ENCODE measurements at places on chromosomes 3 and 15.

DNA sequence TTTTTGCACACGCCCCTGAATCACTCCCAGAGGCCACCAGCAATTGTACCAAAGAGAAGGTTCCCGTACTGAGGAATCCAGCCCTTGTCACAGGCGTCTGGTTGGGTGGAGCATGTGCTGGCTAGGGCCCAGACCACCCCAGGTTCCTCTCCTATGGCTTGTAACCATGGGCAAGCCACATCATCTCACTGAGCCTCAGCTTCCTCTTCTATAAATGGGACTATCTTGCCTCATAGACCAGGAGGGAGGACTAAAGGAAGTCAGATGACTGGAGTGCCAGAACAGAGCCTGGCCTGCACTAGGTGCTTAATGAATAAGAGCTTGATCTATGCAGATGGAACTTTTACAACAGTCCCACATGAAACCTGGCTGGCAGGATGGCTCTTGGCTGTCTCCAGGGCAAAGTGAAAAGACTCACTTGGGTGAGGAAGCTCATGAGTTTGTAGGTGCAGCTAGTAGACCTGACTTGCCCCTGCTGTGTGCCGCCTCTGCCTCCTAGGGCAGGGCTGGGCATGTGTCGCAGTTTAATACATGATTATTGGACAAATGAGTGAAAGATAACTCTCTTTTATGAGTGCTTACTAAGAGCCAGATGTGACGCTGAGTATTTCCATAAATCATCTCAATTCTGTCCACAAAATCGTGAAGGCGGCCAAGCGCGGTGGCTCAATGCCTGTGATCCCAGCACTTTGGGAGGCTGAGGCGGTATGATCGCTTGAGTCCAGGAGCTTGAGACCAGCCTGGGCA lies 29.3 kb downstream of the CTSH start:
- no peak overlapping the region for H3K4me3 ChIP-seq
- DNase-seq, result no peak
- H3K27ac ChIP-seq, result peak overlapping the region; percentile 15
- H3K27me3 ChIP-seq, result no peaks in the 10 kb centered on the region

GRCh38 chr3:62007036-62007435 lies 366.3 kb downstream of the FEZF2 start:
- no peaks in the 10 kb centered on the region for H3K4me1 ChIP-seq
- H3K27me3 ChIP-seq, result no peaks in the 10 kb centered on the region
- no peak for DNase-seq
- H3K4me3 ChIP-seq, result no peak overlapping the region
- no peaks in the 10 kb centered on the region for H3K36me3 ChIP-seq
- H3K27ac ChIP-seq, result no peak overlapping the region

- peak; percentile 86 for DNase-seq
- no peak overlapping the region for H3K27ac ChIP-seq
- H3K36me3 ChIP-seq, result no peaks in the 10 kb centered on the region
- H3K27me3 ChIP-seq, result no peaks in the 10 kb centered on the region
- no peaks in the 10 kb centered on the region for H3K4me1 ChIP-seq
- H3K4me3 ChIP-seq, result no peak overlapping the region
Measured at GRCh38 chr15:82108489-82109078, 62.8 kb upstream of the MEX3B start.

DNA sequence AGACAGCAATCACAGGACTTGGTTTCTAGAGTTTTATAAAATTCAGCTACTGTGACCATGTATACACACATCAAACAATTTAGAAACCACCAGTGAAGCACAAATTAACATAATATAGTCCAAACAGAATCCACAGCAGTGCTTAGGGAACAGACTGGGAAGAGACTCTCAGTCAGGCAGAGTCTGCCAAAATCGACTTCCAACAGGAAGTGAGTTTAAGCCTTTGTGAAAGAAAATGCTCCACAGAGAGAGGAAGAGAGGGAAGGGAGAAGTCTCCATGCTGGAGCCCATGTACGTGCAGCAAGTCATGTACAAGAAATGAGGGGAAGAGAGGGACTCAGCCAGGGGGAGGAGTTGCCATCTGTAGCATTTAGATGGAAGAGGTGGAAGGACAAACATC lies 172.6 kb downstream of the IL5RA start:
- H3K4me3 ChIP-seq, result no peak overlapping the region
- H3K27me3 ChIP-seq, result no peaks in the 10 kb centered on the region
- no peak overlapping the region for H3K27ac ChIP-seq
- no peaks in the 10 kb centered on the region for H3K4me1 ChIP-seq

DNA sequence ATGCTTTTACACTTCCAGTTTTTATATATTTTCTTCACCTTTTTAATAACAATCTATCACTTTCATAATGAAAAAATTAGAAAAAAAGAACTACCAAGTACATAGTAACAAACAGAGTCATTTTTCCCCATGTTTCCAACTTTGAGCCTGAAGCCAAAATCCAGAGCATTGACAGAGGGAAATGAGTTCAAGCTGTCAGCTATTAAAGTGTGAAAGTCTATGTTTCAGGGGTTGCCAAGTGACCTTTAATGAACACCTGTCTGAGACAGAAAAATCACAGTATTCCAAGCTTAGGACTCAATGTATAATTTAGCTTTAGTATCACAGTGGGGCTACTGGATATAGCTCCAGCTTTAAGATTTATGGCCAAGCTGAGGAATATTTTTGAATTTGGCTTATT lies 128.3 kb upstream of the GADL1 start:
- no peaks in the 10 kb centered on the region for H3K36me3 ChIP-seq
- H3K27me3 ChIP-seq, result no peaks in the 10 kb centered on the region
- peaks cover 4% of the 10 kb centered on the region for H3K4me1 ChIP-seq
- no peak overlapping the region for H3K4me3 ChIP-seq

DNA sequence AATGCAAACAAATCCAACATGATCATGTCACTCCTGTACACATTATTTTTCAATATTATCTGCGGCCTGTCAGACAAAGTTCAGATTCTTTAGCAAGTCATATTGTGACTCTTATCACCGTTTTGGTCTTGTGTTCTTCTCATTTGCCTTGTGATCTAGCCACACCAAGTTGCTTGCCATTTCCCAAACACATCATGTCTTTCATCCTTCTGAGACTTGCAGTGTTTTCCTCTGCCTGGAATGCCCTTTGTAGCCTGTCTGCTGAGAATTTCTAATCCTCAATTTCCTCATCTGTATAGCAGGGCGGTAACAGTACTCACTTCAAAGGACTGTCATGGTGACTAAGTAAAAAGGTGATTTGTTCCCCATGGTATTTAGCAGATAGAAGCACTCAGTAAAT lies 135.0 kb downstream of the GREM1 start:
- no peak overlapping the region for H3K4me3 ChIP-seq
- H3K27ac ChIP-seq, result no peak overlapping the region
- no peaks in the 10 kb centered on the region for H3K36me3 ChIP-seq
- DNase-seq, result no peak
- H3K4me1 ChIP-seq, result no peaks in the 10 kb centered on the region
- no peaks in the 10 kb centered on the region for H3K27me3 ChIP-seq

DNA sequence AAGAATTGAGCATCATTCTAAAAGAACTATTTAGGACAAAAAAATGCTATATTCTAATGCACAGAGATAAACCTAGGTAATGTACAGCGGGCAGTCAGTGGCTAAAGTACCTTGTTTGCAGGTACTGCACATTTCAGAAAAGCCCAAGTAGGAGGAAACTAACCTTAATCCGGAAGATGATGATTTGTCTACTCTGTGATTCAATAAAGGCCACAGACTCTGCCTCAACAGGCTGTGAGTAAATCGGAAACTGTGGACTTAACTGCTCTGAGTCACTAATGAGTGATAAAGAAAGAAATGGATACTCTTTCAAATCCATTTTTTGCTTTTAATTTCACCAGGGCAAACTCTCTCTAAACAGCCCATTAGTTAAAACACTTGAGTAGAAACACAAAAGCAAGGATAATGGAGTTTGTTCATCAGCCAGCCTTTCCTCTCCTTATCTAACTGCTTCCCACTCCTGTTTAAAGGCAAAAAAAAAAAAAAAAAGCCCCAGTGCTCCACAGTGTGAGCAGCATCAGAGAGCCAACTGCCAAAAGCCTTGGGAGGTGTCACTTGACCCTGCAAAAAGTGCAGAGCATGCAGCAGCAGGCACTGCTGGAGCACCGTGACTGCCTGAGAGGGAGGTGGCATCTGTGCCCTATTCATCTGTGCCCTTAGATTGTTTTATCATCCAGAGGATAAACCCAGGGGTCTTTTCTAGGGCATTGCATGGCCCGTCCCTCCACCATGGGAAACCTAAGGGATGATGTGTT lies 187.7 kb downstream of the SATB1 start:
- no peaks in the 10 kb centered on the region for H3K4me1 ChIP-seq
- no peak for DNase-seq
- H3K27ac ChIP-seq, result no peak overlapping the region
- H3K36me3 ChIP-seq, result no peaks in the 10 kb centered on the region
- no peaks in the 10 kb centered on the region for H3K27me3 ChIP-seq

GRCh38 chr3:183386651-183387050 lies 41.8 kb downstream of the MCF2L2 start:
- no peak for DNase-seq
- H3K4me3 ChIP-seq, result no peak overlapping the region
- no peaks in the 10 kb centered on the region for H3K36me3 ChIP-seq
- H3K4me1 ChIP-seq, result peaks cover 8% of the 10 kb centered on the region

GRCh38 chr3:10521772-10522441 lies 16.5 kb upstream of the ATP2B2 start:
- H3K4me3 ChIP-seq, result no peak overlapping the region
- no peaks in the 10 kb centered on the region for H3K36me3 ChIP-seq
- H3K27me3 ChIP-seq, result peaks cover 4% of the 10 kb centered on the region
- H3K4me1 ChIP-seq, result no peaks in the 10 kb centered on the region

DNA sequence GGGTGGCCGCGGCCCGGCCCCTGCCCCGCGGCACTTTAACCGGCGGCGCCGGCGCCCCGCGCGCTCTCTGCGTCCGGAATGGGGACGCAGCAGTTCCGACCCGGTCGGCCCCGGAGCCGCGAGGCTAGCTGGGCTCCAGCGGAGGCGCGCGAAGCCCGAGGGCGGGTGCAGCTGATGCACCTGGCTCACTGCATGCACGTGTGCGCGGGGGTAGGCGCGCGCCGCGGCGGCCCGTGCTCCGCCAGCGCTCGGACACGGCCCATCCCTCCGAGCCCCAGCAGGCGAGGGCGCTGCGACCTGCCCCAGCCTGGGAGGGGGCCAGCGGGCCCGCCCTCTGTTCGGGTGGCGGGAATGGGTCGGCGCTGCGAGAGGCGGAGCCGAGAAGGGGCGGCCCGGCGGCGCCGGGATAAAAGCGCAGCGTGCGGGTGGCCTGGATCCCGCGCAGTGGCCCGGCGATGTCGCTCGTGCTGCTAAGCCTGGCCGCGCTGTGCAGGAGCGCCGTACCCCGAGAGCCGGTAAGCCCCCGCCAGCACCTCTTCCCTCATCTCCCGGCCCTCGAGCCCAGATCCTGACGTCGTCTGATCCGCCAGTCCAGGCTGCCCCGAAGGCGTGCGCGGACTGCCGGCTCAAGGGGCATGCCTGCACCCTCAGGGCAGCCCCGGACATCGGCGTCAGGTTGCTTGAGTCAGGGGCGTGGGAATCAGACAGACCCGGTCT lies at the start of the genes CHDH and IL17RB:
TSS of gene CHDH (minus strand) at position 286 of the 717 bp plus-strand sequence. CDS start 22,411 bp downstream, outside the sequence.
TSS of gene IL17RB (plus strand) at position 435 of the 717 bp plus-strand sequence. CDS start at position 456, 21 bp downstream.
- H3K4me3 ChIP-seq, result peak within 1 kb of the TSS; percentile 65
- H3K36me3 ChIP-seq, result no peaks in the 10 kb centered on the region
- no peaks in the 10 kb centered on the region for H3K4me1 ChIP-seq
- no peak within 1 kb of the TSS for H3K27ac ChIP-seq
- peak; percentile 81 for DNase-seq

- H3K4me1 ChIP-seq, result no peaks in the 10 kb centered on the region
- no peak overlapping the region for H3K4me3 ChIP-seq
- no peak for DNase-seq
- no peaks in the 10 kb centered on the region for H3K36me3 ChIP-seq
- H3K27ac ChIP-seq, result no peak overlapping the region
Measured at GRCh38 chr3:161822291-161822690, 325.7 kb downstream of the OTOL1 start.

GRCh38 chr15:90571063-90571541 lies 41.4 kb downstream of the CRTC3 start:
- peak overlapping the region; percentile 72 for H3K27ac ChIP-seq
- peak overlapping the region; percentile 9 for H3K4me3 ChIP-seq
- DNase-seq, result peak; percentile 75
- H3K4me1 ChIP-seq, result peaks cover 78% of the 10 kb centered on the region
- no peaks in the 10 kb centered on the region for H3K36me3 ChIP-seq

DNA sequence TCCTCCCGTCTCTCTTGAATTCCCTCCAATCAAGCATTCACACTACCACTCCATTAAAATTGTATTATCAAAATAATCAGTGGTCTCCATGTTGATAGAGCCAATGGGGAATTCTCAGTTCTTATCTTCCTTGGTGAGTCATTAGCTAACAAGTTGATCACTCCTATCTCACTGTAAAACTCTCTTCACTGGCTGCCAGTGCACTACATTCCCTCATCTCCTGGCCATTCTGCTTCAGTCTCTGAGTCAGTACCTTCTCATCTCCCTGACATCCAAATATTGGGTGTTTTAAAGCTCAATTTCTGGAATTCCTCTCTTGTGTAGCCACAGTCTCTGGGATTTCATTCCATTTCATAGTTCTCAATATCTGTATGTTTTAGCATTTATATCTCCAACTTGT lies 175.2 kb downstream of the ALDH1A2 start:
- DNase-seq, result no peak
- H3K27ac ChIP-seq, result no peak overlapping the region
- no peak overlapping the region for H3K4me3 ChIP-seq

All from spleen (tissue), 13 donors.